ENCODE measurements at places on chromosomes 3 and 15.
A peak's percentile ranks its signal among the peaks of the same experiment; 100 is the strongest.

GRCh38 chr3:49856181-49857005 is at the start of gene TRAIP:
TSS of gene TRAIP (minus strand) at chr3:49856564. CDS start at chr3:49856453, 111 bp downstream.
- peak; percentile 91 for DNase-seq

DNA sequence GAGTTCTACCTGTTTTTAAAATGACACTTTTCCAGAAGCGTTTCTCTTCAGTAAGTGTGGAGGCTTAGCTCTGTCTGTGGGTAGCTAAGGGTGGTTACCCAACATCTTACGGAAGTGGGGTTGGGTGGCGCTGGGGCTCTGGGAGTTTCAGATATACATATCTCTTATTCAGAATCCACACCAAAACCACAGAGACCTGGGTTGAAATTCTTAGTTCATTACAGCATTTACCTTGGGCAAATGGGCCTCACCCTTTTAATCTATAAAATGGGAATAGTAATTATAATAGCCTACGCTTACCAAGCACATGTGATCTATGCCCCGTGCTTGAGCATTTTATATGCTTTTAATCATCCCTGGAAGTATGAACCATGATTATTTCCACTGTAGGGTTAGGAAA is 9.4 kb downstream of the PTPRG start:
- no peak for DNase-seq

- DNase-seq, result no peak
Measured at GRCh38 chr3:189985948-189986347, 134.7 kb downstream of the P3H2 start.

- no peak for DNase-seq
Measured at GRCh38 chr3:150531775-150532174, 14.5 kb downstream of the SERP1 start.

GRCh38 chr15:98769867-98770266 is 121.5 kb downstream of the IGF1R start:
- no peak for DNase-seq

DNA sequence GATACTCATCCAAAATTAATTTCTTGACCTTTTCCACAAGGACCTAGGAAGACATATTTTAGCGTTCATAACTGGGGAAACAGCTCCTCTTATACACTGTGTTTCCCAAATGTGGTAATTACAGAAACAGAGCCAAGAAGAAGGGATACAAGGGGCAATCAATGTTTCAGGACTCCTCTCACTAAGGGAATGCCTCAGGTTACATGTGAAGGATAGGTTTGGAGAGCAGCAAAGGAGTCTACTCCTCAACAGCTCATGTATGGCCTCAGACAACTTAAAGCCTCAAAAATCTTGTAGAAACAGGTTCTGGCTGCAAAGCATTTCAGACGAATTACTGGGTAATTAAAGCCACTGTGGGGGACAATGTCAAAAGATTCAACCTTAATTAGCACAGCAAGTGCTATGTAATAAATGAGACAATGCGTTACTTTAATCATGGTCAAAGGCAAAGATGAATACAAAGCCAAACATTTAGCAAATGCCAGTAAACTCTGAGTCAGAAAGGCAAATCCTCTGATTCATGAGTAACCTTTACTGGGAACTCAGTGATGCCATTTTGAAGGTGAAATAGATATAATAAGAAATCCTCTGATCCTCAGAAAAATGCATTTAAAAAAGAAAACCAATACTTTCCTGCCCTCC is 1111.2 kb downstream of the TUSC7 start:
- DNase-seq, result peak; percentile 31

GRCh38 chr15:88912500-88912921 is 668 bp downstream of the MFGE8 start:
- no peak for DNase-seq

- DNase-seq, result no peak
Measured at GRCh38 chr3:146166826-146167225, 5.8 kb upstream of the PLOD2 start.

DNA sequence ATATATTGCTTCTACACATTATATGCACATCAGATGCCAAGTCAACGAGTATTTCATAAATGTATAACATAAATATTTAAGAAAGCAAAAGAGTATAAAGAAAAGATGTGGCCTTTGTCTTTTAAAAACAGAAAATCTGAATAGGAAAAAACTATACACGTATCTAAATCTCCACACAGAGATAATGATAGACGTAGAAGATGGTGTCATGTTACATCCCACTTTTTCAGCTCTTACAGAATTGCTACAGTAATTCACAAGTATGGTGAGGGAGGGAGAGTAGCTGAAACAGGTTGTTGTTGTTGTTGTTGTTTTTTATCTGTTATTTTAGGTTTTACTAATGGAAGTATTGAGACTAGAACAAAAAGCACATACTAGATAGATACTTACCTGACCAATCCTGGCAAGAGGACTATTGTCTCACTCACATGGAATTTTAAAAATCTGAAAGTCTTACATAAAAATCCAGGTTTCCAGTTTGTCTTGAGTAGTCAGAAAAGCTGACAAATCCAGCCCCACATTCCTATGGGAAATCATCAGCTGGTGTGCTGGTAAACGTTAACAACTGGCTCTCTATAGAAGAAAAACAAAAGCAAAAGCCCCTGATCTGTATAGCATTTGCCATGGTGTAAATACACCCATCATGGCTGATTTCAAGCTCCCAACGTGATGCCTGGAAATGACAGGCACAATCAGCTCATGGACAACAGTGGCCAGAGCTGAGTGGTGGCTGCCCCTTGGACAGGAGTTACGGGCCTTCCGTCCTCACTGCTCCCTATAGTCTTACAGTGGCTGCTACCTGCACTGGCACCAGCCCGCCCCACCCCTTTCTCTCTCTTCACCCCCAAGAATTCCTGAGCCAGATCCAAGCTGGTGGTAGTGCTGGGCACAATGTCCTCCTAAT is 47.4 kb upstream of the VGLL4 start:
- DNase-seq, result peak; percentile 69

- peak; percentile 47 for DNase-seq
Measured at GRCh38 chr15:39125226-39125625, 455.7 kb upstream of the THBS1 start.

DNA sequence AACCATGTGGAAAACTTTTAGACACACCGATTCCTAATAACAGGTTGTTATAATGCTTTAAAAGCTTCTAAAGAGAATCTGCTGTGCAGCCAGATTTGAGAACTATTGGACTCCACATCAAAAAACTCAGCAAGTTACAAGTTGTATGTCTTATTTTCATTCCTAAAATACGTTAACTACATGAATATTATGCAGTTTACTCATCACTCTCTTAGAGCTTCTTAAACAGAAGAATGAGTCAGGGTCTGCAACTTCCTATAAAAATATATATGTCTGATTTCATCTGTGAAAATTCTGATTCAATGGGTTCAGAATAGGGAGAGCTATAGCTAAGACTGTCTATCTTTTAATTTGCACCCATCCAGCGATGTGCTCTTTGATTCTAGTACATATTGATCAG is 244.2 kb upstream of the EPHA3 start:
- DNase-seq, result peak; percentile 78

GRCh38 chr15:90006217-90007075 is 5.3 kb downstream of the ZNF710 start:
- no peak for DNase-seq

- peak; percentile 89 for DNase-seq
Measured at GRCh38 chr15:56805466-56806147, 72.3 kb upstream of the ZNF280D start.

DNA sequence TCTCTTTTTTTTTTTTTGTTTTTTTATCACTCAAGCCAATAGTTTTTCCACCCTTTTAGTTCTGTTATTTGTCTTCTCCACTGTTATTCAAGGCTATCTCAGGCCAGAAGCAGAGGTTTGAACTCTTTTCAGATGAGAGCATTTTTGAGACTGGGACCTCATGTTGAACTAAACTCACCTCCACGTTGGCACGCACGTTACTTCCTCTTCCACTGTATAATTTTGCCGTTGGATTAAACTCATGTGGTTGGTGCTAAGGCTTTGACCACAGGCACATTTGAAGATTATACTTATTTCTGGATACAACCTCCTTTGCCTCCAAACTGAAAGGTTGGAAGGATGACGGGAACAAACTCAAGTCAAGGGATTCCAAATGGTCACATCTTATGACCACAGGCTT is 501.3 kb upstream of the TPRG1 start:
- DNase-seq, result no peak

DNA sequence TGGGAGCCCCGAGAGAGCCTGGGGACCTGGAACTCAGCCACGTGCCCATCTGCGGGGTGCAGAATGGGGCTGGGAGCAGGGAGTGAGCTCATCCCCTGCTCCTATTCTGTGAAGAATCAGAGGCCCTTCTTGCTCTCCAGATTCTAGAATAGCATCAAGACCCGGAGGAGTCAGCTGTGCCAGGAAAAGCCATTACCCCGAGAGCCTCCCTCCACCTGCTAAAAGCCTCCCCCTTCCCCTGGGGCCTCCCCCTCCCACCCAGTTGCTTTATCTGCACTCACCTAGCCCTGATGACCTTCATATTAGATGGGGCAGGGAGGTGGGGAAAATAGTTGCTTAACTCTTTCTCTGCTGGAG is 23.1 kb downstream of the CCDC33 start:
- no peak for DNase-seq

GRCh38 chr3:181558870-181559269 is 152.9 kb upstream of the SOX2 start:
- DNase-seq, result no peak

DNA sequence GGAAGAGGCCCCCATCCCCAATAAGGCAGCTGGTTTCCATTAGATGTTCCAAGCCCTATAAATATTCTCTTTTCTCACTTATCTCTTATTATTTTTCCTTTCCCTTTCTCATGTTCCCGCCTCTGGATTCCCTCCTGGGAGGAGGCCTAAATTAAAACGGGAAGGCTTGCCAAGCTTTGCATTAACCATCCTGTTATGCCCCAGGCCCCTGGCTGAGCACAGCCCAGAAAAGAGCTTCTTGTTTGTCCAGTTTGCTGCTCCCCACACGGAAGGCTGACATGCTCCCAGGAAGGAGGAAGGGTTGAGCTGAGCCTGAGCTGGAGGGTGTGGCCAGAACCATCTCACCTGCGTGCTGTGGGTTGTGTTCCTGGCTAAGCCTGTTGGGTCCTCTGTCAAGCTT is 63.1 kb upstream of the BOC start:
- DNase-seq, result no peak

DNA sequence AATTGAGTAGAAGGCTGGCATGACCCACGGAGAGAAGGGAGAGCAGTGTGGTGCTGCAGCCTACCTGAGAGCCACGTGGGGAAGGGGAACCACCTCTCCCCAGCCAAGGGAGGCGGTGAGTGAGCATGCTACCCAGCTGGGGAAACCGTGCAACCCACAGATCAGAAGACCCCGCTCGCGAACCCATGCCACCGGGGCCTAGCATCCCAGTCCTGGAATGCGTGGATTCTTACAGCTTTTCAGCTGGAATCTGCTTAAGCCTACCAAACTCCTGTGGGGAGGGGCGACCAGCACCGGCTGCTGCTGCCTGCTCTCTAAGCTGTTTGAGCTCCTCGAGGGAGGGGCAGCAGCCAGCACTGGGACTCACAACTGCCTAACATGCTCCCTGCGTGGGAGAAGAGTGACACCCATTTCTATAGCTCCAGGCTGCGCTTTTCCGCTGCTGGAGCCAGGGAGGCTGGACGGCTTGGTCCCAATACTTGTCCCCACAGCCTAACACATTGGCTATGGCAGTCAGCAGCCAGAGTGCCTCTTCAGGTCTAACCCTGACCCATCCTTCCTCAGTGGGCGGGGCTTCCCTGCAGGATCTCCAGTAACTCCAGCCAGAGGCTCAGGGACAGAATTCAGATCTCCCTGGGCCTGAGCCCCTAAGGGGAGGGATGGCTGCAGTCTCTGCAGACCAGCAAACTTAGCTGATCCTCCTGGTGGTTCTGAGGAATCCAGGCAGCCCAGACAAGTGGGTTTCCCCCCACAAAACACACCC is 20.0 kb upstream of the TEX55 start:
- DNase-seq, result no peak

GRCh38 chr3:178684881-178685590 is 148.8 kb downstream of the KCNMB2 start:
- DNase-seq, result no peak

DNA sequence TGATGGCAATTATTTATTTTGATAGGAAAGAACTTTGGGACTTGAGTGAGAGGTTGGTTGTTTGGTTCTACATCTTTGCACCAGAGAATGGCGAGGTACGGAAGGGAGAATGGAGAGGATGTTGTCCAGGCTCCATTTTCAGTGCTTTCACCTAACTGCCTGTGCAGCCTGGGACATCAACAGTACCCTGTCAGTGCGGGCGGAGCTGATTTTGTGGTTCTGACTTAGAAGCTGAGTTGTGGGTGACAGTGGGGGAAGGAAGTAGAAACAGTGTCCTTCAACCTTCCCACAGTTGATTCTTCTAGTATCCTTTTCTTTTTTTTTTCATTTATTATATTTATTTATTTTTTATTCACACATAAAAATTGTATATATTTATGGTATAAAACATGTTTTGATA is 95.3 kb downstream of the TIGIT start:
- DNase-seq, result no peak

DNA sequence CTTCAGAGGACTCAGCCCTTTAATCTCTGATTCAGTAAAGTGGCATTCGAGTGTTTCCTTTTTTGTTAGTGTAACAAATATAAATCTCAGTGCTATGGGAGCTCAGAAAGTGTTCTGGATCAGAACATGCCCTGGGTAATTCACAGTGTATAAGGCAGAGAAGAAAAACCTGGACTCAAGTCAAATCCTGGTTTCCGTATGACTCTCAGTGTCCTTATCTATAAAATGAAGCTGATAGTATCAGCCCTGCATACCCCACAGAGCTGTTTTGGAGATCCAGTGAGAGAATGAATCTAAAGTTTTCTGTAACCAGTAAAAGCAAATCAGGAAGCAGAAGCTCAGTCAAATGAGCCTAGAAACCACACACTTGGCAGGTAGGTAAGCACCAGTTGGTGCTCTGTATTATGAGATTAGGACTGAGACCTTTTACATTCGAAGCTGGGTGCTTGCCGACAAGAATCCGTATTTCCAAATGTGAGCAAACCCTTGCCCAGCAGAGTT is 67.2 kb downstream of the IL1RAP start:
- peak; percentile 7 for DNase-seq

- DNase-seq, result no peak
Measured at GRCh38 chr3:14150491-14151230, 25.8 kb downstream of the TMEM43 start.

DNA sequence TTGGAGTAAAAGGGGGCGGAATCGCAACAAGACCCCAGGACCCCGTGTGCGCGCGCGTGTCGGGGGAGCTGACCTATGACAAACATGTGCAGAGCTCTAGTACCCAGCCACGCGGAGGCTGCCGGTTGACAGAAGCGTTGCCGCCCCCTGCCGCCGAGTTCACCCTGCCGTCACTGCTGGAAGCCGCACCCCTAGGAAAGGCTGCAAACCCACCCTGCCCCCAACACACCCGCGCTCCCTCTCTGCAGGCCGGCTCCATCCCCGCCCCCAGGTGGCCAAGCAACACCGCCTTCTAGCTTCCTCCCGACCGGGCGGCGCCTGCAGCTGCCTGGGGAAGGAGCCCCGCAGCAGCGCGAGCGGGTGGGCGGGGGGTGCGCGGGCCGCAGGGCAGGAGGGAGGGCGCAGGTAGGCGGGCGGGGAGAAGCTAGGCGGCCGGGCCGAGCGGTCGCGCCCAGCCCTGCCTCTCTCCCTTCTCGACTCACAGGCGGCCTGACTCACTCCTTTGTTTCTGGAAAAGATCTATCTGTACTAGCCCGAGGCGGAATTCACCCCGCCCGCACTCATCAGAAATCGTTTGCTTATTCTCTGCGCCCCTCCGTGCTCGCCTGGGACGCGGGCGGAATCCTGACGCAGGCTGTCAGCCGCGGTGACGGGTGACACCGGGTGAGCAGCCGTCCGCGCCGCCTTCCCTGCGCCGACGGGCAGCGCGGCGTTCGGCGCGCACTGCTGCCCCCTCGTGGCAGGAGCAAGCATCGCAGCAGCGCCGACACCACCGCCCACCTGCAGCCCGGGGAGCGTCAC is 160.8 kb downstream of the GAP43 start:
- DNase-seq, result peak; percentile 93

- no peak for DNase-seq
Measured at GRCh38 chr3:73144828-73145227, 83.4 kb downstream of the EBLN2 start.
